ENCODE measurements at places on chromosomes 3 and 15.
A peak's percentile ranks its signal among the peaks of the same experiment; 100 is the strongest.

DNA sequence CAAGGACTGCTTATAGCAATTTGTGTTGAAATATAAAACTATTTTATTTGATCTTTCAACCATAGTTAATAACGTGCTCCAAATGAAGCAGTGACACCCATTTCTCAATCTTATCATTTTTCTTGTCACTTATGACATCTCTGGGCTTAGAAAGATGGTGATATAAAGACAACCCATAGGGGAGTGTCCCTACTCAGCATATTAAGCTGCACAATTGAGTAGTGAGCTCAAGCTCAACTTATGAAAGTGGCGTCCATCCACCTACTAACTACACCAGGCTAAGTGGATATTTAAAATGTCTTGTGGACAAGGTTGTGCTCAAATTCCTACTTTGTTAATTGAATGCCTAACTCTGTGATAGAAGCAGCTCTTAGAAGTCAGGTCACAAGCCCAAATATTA, 46.7 kb downstream of the SLC9C1 start:
- DNase-seq = no peak

DNA sequence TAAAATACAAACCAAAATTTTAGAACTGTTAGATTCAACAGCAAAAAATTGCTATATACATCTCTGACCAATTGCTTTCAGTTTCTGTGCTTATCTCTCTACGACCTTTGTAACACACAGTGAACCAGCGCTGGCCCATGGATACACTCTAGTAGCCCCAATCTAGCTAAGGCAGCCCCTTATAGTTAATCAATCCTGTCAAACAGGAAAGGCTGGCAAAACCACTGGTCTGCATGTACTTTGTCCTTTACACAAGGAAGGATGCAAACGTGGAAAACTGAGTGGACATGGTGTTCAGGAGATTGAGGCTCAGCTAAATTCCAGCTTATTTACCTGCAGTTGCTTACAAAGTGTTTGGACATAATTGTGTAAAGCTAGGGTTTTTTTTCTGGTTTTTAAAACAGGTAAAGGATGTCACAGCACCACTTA, 25.9 kb downstream of the ADGRG7 start:
- DNase-seq = no peak

- DNase-seq = no peak
These were observed 92.8 kb downstream of the FRMD4B start for GRCh38 chr3:69292959-69293574.

DNA sequence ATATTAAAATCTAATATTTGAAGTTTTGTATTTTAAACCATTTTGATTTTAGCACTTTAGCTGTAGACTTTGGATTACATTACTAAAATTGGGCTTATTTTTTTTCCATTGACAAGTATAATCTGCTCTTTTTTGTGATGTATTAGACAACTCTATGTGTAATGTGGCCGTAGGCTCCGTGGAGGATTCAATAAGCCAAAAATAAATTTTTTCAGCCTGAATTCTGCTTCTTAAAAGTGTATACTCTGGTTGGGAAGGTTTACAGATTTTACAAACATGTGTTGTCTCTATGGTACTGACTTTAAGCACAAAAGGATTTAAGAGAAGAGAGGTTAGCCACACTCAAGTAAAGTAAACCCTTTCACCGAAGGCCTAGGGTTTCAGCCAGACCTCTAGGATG, 110.8 kb downstream of the PLCL2 start:
- DNase-seq = no peak

GRCh38 chr3:102979682-102980354, 545.0 kb downstream of the ZPLD1 start:
- DNase-seq = no peak

- DNase-seq = no peak
These were observed 22.3 kb upstream of the MUSTN1 start for GRCh38 chr3:52857133-52857532.

DNA sequence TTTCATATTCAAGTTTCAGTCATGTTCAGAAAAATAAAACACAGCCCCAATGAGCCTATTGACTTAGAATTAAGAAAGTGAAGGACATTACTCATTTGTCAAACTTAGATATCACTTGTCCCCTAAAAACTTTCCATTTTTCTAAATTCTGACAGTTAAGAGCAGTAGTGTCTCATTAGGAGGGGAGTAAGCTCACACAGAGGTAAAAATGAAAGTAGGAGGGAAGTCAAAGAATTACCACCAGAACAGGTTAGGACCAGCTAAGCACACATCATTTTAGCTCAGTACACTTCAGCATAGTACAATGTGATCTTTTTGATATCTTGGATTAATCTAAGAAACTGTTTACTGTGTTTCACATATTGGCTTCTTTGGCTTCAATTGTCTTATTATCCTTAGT, 64.3 kb downstream of the OSTN start:
- no peak for DNase-seq

- DNase-seq = no peak
These were observed 323.5 kb downstream of the VPS13C start for GRCh38 chr15:61736790-61737189.

- no peak for DNase-seq
These were observed 16.1 kb upstream of the PLOD2 start for GRCh38 chr3:146177072-146177471.

- no peak for DNase-seq
These were observed 39.7 kb downstream of the SLC28A1 start for GRCh38 chr15:84924077-84924731.

- no peak for DNase-seq
These were observed 4.2 kb downstream of the ABTB1 start for GRCh38 chr3:127676921-127677351.

DNA sequence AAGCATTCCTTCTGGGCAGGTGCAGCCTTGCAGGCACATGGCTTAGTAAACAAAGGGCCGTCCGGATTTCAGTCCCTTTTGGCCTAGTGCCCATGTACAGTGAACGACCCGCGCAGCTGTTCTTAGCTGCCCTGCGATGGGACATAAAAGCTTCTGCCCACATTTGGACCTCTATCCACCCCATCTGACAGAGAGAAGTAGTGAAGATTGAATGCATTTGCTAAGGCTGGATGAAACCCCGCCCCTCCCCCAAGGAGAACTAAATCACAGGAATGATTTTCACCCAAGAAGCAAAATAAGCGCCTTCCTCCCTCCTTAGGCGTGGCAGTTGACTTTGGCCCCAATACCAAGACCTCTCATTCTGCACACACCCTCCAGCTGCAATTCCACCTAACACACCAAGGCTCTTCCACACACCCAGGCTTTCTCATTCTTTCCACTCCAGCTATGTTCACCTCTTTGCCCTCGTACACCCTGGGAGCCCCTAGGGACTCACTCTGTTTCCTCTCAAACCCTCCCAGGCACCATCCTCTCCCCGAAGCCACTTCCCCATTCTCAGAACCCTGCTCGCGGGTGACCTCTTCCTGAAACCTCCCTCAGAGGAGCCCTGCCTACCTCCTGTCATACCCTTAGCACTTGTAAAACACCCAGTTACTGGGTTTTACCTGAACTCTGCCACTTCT, 14.1 kb upstream of the HRH1 start:
- no peak for DNase-seq

GRCh38 chr3:9255976-9256375, 6.5 kb upstream of the SRGAP3 start:
- DNase-seq = no peak

GRCh38 chr15:42171122-42171521, 14.7 kb upstream of the PLA2G4F start:
- no peak for DNase-seq

GRCh38 chr3:113065336-113065735, 74.6 kb downstream of the GTPBP8 start:
- DNase-seq = no peak

DNA sequence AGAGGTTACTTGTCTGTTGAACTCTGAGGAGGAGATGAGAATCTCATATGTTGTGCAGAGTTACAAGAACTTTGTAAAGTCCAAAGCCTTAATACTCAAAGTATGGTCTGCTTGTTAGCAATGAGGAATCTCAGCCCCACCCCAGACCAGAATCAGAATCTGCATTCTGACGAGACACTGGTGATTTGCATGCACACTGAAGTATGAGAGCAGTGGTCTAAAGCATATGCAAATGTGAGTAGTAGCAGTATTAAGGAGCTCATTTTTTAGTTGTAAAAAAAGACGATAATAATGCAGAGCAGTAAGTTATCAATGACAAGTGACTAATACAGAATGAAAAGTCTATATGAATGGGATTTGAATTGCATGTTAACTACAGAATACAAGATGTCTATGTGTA, 327.7 kb downstream of the RYR3 start:
- DNase-seq = no peak

DNA sequence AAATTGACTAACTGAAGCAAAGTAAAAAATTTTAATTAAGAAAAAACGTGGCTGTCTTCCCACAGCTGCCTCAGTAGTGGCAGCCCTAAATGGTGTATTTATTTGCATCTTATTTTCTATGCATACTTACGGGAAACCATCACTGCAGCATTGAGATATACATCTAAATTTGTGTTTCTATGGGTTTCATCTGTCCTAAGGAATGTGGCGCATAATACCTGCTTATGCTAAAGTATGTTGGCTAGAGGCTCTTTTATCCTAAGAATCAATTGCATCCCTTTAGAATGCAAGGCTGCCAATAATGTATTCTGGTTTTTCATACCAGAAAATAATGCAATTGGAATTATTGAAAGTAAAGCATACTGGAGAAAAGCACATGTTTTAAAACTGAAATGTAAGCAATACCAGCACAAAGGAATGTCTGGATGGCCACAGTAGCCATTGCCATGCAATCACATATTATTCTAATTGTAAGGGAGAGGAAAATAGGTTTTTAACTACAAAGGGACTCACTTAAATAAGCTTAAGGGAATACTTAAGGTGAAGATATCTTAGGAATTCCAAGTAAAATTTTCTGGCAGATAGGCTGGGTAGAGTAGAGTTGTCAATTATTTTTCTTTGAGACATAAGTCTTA, 834.5 kb upstream of the NECTIN3 start:
- no peak for DNase-seq

DNA sequence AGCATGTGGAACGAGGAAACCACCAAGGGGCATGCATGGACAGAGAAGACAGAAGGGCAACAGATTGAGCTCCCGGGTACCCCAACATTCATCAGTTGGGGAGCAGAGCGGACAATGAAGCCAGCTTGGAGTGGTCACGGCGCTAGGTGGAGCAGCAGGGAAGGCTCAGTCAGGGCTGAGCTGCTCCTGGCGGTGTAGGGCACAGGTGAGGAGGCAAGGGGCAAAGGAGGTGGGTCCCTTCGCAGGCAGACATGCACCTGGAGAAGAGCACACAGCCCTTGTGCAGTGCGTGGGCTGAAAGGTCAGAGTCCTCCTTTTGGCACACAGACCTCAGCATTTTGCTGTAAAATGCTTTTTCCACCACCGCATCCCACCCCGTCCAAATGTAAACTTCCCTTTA, 90.0 kb upstream of the SLC6A6 start:
- DNase-seq = no peak

DNA sequence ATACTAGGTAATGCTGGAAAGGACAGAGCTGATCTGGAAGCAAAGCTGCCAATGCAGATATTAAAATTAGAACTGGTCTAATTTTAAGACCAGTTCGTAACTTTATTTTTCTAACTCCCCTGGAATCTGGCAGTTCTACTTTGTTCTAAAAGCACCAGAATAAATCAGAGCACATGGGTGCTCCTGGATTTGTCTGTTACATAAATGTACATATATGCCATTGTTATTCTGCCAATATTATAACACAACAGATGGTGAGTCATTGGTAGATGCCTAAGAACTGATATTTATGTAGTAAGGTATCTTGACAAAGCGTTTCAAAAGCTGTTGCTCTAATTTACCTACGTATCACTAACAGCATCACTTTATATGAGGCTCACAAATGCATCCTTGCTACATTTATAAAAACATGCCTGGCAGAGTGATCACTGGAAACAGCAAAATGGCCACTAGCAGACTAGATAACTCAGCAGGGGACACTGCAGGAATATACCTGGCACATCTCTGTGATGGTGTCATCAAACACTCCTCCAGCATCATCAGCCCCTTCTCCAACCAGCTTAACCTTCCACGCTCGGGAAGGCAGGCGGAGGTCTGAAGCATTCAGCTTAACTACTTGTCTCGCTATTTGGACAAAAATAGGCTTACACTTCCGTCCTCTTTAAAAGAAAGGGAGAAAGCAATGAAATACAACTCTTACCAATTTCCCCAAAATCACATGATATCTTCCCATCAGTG, 26.2 kb downstream of the FBXL22 start:
- DNase-seq = no peak

- no peak for DNase-seq
These were observed 150.2 kb downstream of the TP63 start for GRCh38 chr3:189781415-189781814.

- peak; percentile 15 for DNase-seq
These were observed 182.4 kb upstream of the DPH6 start for GRCh38 chr15:35728219-35728940.

DNA sequence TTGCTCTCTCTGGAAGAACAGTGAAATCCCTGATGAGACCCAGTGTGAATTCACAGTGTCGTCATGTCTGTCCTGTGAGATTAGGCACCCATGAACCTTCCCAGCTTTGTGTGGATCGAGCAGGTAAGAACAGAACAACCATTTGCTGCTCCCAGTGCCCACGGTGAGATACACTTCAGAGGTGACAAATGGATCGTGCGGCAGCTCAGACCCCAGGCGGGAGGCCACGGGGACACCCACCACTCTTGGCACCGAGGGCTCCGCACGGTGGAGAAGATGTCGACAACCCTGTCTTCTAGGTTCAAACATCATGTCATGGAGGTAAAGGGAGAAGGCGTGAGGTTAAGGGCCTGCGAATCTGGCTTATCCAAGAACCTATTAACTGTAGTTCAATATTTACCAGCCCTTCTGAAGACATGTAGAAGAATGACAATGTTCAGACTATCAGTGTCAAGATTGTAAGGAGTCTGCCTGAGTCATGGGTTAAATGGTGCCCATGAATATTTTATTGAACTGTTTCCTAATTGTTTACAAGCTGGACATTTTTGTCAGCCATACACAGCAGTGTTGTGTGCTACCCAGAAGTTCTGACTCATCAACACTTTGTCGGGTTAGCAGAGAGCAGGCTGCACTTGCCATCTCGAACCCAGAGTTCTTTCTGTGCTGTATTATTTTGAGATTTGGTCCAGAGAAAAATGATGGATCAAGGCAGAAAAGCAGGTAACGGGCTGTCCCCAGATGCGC, 15.5 kb upstream of the PCSK6 start:
- DNase-seq = no peak

- DNase-seq = no peak
These were observed 46.1 kb downstream of the BTD start for GRCh38 chr3:15647611-15648167.

DNA sequence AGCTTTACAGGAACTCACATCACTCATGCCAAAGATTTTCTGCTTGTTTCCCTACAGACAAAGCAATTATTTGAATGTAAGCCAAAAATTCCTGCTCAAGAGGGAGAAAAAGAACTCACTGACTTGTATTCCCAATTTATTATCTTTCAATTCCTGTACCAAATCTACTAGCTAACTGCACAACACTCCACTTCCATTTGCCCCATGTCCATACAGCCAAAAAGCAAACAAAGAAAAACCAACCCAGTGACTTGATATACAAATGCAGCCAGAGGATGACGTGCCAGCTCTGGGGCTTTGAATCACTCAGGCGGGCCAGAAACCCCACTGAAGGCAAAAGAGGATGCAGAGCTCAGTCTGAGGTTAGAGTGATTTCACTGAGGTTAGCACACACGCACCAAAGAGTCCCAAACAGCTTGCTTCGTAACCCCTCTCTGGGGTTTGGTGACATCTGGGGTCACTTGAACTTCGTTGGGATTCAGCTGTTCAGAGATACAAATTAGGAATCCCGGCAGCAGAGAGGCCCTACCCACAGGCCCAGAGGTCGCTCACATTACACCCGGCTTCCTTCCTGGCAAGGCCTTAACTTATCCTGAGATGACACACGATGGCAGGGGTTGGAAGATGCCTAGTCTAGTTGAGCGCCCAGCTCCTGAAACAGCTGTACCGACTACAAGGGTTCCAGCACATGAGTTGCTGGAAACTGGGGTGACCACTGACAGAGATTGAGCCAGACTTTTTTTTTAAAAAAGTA, 1.6 kb downstream of the RFTN1 start:
- DNase-seq = peak; percentile 8
